Neural progenitor cell (in vitro differentiated cells): ENCODE measurements at places on chromosomes 1 and 21.

GRCh38 chr1:202249846-202250245, 56.2 kb downstream of the LGR6 start:
- DNase-seq: no peak

DNA sequence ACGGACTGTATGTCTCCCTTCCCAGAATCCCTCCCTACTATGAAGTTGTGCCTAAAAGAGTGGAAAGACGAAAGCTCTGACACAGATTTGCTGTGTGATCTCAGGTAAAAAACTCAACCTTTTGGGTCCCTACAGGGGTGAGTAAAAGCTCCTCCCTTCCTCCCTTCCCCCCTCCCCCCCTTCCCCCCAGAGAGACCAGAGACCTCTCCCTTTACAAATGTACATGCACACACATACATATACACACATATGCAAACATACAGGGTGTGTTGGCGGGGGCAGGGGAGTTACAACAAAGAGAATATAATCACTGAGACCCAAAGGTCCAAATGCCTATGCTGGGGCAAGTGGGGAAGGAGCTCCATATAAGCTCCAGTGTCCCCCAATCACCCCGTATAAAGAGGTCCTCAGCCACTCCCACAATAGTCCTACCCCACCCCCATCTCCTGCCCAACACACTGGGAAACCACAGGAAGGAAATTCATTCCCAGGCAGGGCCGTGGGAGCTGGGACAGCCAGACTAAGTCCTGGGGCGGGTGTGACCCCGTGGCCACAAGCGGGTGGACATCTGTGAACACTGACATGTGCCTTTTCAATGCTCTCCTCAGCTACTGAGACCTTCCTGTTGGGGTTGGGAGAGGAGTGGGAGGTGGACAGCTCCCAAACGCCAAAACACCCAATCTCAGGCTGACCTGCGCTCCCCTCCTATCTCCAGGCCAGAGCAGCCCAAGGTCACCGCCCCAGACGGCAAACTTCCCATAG, 2.0 kb downstream of the MEF2D start:
- no peak for DNase-seq

GRCh38 chr1:97726386-97726785, 194.4 kb downstream of the DPYD start:
- DNase-seq: no peak

DNA sequence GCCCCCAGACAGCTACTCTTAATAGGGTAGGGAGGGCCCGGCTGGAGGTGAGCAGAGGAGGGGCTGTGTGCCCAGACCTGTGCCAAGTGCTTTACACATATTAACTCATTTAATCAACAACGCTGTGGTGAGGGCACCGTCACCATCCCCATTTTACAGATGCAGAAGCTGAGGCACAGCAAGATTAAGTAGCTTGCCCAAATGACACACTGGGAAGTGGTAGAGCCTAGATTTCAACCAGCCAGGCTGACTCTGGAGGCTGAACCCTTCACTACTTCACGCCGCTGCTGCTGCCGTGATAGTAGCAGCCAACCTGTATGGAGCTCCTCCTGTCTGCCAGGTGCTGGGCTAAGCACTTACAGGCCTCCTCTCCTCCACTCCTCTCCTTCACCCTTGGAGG, 127.2 kb downstream of the PTPRU start:
- no peak for DNase-seq

DNA sequence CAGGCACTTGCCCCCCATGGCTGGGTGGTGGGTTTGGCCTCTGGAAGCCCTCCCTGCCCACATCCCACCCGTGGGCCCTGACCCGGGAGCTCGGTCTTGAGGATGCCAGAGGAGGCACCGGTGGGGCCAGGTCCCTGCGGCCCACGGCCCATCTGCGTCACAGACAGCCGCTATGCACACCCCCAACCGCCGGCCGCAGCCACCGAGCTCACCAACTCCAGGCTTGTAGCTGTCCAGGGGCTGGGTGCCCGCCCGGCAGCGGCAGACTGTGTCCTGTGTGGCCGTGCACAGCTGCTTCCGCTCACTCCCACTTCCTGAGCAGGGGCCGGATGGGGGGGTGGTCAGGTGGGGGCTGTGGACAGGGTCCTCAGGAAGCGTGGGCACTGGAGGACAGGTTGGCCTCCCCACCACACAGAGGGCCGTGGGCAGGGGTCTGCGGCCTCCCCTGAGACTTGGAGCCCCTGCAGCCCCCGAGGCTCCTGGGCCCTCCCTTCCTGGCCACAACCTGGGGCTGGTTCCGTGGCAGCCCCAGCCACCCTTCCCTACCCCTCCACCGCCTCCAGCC, 1.1 kb downstream of the TNFRSF4 start:
- no peak for DNase-seq

DNA sequence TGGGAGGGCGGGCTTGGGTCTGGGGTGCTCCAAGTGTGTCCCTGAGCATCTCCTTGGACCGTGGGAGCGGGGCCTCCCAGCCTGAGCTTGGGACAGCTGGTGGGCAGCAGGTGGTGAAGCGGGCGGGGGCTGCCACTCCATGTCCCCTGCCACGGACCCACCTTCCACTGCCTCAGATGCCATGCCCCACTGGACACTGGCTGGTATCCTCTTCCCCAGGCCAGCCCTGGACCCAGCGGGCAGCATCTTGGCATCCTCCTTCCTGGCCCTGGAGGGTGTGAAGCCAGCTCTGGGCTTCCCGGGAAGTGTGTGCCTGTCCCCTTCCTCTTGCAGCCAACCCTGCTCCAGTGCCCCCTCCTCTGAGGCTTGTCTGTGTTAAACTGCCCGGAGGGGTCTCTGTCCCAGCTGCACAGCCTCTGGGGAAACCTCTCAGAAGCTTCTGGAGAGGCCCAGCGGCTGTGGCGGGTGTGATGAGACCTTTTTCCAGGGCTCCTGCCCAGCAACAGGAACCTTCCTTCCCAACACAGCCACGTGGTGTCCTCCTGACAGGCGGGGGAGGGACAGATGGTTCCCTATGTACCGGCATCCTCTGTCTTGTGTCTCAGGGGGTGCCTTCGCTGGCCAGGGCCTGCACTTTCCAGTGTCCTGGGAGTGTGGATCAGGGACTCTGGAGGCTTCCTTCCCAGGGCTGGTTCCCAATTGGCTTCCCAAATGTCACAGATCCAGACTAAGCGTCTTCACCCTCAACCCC, 81.6 kb upstream of the DISP3 start:
- no peak for DNase-seq

GRCh38 chr1:222090103-222090502, 348.2 kb upstream of the DUSP10 start:
- no peak for DNase-seq

- DNase-seq: no peak
Observed at GRCh38 chr1:171137580-171137979, 46.9 kb downstream of the FMO3 start.

- DNase-seq: no peak
Observed at GRCh38 chr1:228358039-228358763, 48.4 kb downstream of the TRIM11 start.

DNA sequence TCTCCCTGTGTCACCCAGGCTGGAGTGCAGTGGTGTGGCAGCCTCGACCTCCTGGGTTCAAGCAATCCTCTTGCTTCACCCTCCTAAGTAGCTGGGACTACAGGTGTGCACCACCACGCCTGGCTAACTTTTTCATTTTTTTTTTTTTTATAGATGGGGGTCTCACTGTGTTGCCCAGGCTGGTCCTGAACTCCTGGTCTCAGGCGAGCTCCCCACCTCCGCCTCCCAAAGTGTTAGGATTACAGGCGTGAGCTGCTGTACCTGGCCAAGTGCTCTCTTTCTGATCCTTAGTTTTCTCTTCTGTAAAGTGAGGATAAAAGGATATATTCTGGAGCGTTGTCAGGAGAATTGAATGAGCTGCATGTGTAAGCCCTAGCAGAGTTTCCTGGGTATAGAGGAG, 68.7 kb downstream of the GALNT2 start:
- DNase-seq: no peak

- no peak for DNase-seq
Observed at GRCh38 chr1:238401144-238401543, 510.4 kb upstream of the ZP4 start.

- no peak for DNase-seq
Observed at GRCh38 chr1:224054012-224054411, 59.9 kb upstream of the FBXO28 start.

DNA sequence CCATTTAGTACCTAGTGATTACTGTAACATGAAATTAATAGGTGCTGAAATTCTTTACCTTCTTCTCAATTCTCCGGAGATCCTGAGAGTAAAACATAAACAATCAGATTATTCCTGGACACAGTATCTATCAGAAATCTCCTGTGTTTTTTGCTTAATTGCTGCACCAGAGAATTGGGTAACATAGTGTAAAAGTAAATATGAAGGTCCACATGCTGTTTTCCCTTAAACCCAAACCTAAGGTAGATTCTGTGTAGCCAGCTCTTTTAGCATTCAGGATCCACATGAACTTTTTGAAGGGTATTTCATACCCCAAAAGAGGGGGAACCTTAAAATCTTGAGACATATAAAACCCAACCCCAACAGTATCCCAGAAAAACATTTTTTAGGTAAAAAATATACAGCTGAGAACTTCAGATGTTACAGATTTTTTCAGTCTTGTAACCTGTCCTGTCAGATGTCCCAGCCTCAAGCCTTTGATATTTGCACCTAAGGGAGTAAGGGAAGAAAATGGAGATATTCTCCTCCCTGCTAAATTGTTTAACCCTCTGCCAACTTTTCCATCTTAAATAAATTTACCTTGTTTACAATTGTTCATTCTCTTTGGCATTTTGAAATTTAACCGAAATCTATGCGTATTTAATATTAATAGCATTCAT, 11.2 kb downstream of the ODR4 start:
- no peak for DNase-seq

DNA sequence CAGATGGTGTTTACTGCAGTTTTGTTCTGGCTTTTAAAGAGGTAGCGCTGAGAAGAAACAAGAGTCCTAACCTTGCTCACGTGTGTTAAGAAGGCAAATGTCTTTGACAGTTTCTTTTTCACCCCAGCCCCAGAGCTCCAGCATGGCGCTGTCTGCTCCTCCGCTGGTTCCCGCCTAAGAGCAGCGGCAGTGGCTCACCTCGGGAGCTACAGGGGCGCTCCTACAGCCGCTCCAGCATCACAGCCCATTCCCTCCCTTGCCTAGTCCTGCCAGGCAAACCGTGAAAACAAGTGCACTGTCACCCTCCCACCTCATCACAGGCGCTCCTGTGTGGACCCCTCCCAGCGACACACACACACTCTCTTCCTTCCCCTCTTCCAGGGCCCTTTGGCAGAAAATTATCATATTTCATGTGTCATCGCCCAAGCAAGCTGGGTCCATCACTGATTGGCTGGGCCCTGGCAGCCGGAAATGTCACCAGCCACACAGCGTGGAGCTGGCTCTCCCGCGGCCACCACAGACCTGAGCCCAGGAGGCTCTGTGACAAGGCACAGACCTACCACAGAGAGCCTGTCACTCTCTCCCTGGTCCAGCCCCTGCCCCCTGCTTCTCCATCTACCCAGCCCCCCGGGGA, 1.2 kb upstream of the HIVEP3 start:
- peak; percentile 56 for DNase-seq

DNA sequence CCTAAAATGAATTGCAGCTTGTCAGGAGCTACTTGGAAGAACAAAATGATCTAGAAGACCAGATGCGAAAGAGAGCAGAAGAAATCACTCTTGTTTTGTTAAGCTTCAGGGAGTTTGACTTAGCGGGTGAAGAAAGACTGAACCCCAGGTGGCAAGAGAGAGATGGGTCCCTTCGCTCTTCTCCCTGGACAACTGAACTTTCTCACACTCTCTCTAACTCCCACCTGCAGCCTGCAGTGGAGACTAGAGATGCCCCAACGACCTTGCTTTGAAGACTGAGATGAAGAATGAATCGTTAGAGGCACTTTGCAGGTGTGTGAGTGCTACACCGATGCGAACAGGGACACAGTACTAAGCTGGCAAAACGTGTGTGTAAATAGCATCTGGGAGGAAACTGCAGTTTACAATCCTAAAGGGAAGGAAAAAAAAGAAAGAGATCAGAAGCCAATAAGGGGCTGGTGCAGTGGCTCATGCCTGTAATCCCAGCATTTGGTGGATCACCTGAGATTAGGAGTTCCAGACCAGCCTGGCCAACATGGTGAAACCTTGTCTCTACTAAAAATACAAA, 64.5 kb upstream of the LYST start:
- DNase-seq: no peak

- no peak for DNase-seq
Observed at GRCh38 chr1:201049248-201049831, 25.8 kb upstream of the KIF21B start.

GRCh38 chr21:33396436-33396835, 6.8 kb upstream of the IFNGR2 start:
- no peak for DNase-seq

DNA sequence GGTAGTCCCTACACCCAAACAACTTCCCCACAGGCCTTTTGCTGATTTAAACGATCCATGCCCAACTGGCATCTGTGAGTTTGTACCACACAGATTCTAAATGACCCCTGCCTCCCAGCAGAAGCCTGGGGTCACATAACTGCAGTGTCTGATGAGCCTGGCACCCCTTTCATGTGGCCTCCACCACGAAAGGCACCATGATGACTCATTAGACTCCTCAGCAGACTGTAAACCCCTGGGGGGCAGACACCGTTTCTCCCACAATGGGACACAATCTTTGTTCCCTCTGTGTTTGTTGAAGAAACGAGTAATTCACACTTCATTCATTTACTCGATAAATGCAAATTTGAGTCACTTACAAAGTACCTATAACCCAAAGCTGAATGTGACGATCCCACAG, 81.6 kb downstream of the CCDC185 start:
- DNase-seq: no peak

GRCh38 chr1:200954434-200954833, 59.7 kb downstream of the INAVA start:
- no peak for DNase-seq

DNA sequence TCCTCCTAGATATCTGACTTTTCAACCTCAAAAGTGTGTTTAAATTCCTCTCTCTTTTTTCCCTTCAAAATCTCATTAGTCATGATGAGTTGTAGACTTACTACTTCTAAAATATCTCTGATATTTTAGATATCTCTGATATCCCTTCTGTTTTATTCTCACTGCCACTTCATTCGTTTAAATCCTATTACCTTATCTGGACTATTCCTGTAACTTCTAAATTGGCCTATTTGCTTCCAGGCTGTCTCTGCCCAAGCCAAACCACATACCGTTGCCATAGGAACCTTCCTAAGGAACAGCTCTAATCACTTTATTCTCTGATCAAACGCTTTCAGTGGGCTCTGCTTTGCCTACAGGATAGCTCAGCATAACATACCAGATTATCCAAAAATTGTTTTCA, 333.1 kb upstream of the CHRM3 start:
- no peak for DNase-seq

DNA sequence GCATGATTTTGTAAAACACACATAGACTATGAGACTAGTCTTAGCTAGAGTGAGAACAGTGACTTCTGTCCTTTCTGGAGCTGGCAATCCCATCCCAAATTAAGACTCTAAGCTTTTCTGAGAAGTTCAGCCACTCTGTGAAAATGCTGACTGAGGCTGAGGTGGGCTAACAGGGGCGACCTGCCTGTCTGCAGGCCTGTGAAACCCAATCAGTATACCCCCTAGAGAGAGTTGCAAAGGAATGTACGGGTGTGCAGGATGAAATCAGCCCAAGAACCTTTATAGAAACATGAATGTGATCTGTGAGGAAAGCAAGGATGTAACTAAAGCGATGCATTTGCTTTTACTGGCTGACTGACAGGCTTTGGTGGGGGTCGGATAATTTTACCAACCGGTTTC, 16.0 kb upstream of the TBX15 start:
- no peak for DNase-seq

- no peak for DNase-seq
Observed at GRCh38 chr1:5526822-5527551, 465.2 kb downstream of the NPHP4 start.

GRCh38 chr1:245277276-245277675, 122.5 kb downstream of the KIF26B start:
- peak; percentile 57 for DNase-seq
